H4 (cell line): ENCODE measurements at places on chromosomes 2 and 18. TPM values are rescaled to one million over a fixed set of nuclear protein-coding genes. Genes with fewer than 3 reads are reported as not detected.

GRCh38 chr18:79484661-79485621 lies 89.2 kb downstream of the NFATC1 start:
- DNase-seq: peak; percentile 89

Gene SERPINB4
- not detected in 2 replicates for total RNA-seq

Gene TGIF1
- 126 and 127 TPM in 2 replicates for total RNA-seq

Gene CENPA
- total RNA-seq: 24.8 and 30.2 TPM in 2 replicates
